ENCODE measurements at places on chromosomes 1 and 21. TPM values are rescaled to one million over a fixed set of nuclear protein-coding genes. Genes with fewer than 3 reads are reported as not detected.

- DNase-seq = no peak
Observed at GRCh38 chr1:92425617-92426016, 61.1 kb downstream of the GFI1 start.

- peak; percentile 26 for DNase-seq
Observed at GRCh38 chr21:35408401-35408800, 359.3 kb upstream of the RUNX1 start.

Gene UBL4B
- not detected for total RNA-seq

- DNase-seq = no peak
Observed at GRCh38 chr1:67537667-67538018, 107.4 kb upstream of the SERBP1 start.

Gene SLC45A1
- 1.9 TPM for total RNA-seq

Gene CYP4A22
- not detected for total RNA-seq

DNA sequence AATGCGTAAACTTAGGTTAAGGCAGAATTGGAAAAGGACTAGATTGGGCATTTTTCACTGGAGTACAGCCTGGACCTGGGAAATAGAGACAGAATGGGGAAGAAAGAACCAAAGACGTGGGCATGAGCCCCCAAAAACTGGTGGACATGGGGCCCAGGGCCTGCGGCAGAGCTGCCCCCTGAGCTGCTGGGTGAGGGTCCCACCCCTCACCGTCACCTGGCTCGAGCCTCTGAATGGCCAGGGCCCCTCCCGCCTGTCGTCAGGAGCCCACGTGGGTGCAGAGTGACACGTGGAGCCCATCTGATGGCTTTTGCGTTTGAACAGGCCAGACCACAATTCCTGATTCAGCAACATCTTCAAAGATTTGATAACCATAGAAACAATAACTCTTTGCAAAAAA lies 360.9 kb upstream of the VAMP3 start:
- no peak for DNase-seq

DNA sequence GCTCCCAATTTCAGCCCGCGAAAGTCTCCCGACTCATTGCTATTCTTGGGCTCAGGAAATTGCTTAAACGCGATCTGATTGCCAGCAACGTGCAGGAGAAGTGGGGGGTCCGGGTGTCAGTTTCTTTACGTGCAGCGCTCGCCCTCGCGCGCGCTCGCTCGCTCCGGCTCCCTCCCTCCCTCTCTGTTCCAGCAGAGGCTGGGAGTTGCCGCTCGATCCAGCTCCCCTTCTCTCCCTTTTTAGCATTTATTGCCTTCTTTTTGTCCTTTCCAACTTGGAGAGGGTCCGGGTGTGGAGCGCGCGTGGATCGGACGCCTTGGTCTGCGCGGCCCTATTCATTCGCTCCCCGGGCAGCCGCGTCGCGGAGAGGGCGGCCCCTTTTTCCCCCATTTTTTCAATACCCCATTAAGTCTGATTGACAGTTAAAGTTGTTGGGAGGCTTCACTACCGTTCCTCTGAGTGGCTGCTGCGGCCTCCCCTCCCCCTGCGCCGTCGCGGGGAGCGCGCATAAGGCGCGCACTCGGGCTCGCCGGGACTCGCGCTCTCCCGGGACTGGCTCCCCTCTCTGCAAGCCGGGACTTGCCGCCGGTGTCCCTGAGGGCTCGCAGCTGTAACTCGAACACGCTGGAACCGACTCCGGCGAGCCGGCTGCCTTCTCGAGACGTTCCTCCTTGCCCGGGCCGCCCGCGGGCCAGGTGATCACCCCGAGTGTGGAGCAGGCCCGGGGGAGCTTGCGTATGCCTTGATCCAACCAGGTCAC lies at the start of gene DHRS3:
DHRS3 (minus strand) TSS at position 310 of the 760 bp plus-strand sequence. CDS start 862 bp downstream, outside the sequence.
- peak; percentile 88 for DNase-seq

Gene KLHL17
- total RNA-seq = 6.0 TPM

GRCh38 chr1:97727029-97727428 lies 193.8 kb downstream of the DPYD start:
- no peak for DNase-seq

Gene PLXNA2
- total RNA-seq = 1.9 TPM

GRCh38 chr1:233500106-233500505 lies 113.8 kb upstream of the KCNK1 start:
- DNase-seq = no peak

DNA sequence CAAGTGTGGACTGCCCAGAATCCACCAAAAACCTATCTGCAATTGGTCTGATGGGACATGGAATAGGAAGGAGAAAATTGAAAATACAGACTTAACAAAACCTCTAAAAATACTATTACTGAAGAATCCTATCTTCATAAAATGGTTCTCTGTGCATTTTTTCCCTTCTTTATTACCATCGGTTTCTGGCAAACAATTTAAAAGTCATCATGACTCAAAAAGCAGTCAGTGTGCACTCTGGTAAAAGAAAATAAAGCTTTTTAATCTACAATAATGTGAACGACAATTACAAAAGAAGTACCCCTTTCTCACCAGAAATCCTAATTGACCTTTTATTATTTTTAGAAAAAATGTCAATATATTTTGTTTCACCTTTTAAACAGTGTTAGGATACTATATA lies 186.3 kb downstream of the TPR start:
- DNase-seq = no peak

Gene CLCA4
- total RNA-seq = not detected

DNA sequence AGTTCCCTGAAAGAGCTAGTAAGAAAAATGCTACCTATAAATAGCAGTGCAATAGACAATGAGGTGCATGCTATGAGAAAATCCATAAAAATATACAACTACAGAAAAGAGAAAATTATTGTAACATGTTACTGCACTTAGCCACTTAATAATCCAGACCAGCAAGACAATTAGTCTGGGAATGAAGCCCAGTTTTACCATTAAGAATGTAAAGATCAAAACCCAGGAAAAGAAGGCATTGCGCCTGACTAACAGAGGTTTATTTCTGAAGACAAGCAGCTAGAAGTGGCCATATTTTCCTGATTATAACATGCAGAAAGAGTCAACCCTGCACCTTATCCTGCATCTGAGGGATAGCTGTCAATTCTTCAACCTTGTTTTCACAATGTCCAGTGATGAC lies 276.4 kb upstream of the PRMT6 start:
- DNase-seq = no peak

DNA sequence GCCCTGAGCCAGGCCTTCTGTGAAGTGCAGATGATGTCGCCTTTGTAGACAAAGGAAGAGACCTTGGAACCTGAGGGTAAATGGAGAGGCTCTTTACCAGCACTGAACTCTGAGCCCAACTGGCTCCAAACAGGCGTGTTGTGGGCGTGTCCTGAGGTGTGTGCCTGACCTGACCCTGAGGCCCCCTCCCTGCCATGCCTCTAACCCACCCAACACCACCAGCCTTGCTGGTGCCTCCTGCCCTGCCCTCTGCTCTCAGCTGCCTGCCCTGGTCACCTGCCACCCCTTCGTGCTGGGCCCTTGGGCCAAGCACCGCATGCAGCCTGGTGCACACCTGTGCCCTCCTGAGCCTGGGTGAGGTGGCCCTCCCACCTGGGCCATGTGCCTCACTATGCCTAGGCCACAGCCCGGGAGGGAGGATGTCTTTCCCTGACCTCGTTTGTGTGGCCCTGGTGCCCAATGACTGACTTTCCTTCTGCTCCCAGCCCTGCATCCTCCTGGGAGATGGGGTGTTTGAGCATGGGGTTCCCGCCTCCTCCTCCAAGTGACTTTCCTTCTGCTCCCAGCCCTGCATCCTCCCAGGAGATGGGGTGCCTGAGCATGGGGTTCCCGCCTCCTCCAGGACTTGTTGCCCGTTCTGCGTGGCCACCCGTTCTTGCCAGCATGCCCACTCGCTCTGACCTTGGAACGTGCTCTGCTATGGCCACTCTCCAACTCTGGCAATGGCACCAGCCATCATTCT lies 157.0 kb downstream of the PCBP3 start:
- DNase-seq = no peak

- DNase-seq = peak; percentile 61
Observed at GRCh38 chr1:150477733-150478132, 9.5 kb upstream of the TARS2 start.

- DNase-seq = no peak
Observed at GRCh38 chr21:44778094-44778493, 23.5 kb downstream of the UBE2G2 start.

DNA sequence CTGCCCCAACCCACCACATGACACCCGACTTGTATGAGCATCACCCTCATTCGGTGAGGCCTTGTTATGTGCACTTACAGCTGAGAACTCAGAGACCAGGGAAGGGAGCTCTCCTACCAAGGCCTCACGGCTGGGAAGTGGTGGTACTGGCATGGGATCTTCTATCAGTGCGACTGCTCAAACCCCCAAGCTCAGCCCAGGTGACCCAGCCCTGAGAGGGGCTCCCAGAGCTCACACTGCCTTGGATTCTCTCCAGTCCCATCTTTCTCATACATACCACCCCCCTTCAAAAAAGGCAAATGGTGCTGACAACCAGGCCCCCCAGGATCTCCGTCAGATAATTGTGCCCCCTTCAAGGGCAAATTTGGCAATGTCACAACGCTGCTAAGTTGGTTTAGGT lies 777 bp upstream of the PLA2G2F start:
- DNase-seq = no peak

DNA sequence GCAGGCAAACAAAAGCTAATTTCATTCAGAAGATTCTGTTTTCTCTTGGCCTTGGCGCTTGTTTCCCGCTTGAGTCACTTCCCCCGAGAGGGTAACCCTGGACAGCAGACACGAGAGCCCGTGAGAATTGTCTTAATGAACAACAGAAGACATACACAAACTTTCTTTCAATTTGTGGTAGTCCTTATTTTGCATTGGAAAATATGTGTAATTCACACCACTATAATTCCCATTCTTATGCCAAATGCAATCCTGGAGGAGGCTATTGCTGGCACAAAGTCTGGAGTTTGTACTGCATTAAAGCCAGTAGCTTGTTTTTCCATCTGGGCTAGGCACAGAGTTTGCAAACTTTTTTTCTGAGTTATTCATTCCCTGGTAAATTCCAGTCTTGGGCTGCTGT lies 109.8 kb upstream of the IVNS1ABP start:
- no peak for DNase-seq

- no peak for DNase-seq
Observed at GRCh38 chr1:155514582-155515187, 47.9 kb downstream of the ASH1L start.

DNA sequence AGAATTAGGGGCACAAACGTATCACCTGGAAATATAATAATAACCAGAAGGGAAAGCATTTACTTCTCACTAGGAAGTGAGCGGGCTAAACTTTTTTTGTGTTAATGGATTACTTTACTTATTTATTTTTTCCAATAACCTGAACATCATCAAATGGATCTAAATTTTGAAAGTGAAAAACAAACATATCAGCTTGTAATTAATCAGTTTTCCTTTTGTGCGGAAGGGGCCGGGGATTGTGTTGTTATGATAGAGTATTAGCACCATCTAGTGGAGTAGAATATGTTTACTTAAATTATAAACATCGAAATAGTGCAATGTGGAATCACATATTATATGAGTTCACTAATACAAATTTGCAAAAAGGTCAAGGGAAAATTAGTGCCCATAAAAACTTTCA lies 9.0 kb downstream of the CFH start:
- DNase-seq = peak; percentile 43

GRCh38 chr21:41737651-41738324 lies 29.1 kb downstream of the RIPK4 start:
- no peak for DNase-seq

DNA sequence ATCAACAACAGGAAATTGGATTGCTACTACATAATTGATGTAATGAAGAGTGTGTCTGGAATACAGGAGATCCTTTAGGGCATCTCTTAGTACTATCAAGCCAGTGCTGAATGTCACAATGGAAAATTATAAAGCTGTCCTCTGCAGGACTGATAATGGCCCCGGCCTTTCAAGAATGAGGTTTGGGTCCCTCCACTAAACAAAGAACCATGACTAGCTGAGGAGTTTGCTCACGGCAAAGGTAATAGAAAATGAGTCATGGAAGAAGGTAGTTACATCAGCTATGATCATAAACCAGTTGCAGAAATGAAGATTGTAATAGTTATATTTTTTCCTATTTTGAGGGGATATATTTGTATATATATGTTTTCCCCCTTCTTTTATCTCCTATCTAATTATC lies 145.8 kb downstream of the KCNJ6 start:
- no peak for DNase-seq

GRCh38 chr1:248926401-248927182 lies 20.6 kb downstream of the PGBD2 start:
- DNase-seq = peak; percentile 42
